ENCODE measurements at places on chromosomes 13 and 19.

DNA sequence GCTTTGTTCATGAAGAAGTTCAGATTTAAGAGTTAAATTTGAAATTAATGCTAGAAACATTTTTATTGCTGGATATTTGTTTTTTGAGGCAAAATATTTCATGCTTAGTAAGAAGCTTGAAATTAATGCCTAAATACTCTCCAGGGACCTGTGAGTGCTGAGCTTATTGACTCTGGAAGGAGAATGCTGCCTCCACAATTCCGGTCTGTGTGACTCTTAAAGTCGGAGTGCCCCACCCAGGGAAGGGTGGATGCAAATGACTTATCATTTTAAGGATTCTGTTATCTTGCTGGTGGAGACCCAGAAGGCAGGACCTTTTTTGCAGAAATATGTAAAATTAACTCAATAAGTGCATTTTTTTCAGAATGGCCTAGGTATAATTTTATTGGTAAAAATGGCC lies 143.8 kb upstream of the RXFP2 start:
- no peak for DNase-seq

GRCh38 chr19:31390711-31391110 lies 41.5 kb upstream of the TSHZ3 start:
- no peak for DNase-seq

DNA sequence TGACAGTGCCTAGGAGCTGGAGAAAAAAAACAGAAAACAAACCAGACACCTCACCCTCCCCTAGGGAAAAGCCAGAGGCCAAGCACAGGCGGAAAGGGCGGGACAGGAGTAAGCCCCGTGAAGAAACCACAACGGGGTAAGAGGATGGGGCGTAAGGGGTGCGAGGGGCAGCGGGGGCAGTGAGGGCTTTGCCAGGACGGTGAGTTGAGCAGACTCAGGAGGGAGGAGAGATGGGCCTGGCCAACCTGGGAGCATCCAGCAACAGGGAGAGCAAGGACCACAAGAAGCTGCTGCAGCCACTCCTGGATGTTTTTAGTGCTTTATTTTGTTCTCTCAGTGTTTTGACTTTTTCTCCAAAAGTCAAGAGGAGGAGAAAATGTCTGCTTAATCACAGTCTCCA lies 114.1 kb upstream of the SOX1 start:
- no peak for DNase-seq

DNA sequence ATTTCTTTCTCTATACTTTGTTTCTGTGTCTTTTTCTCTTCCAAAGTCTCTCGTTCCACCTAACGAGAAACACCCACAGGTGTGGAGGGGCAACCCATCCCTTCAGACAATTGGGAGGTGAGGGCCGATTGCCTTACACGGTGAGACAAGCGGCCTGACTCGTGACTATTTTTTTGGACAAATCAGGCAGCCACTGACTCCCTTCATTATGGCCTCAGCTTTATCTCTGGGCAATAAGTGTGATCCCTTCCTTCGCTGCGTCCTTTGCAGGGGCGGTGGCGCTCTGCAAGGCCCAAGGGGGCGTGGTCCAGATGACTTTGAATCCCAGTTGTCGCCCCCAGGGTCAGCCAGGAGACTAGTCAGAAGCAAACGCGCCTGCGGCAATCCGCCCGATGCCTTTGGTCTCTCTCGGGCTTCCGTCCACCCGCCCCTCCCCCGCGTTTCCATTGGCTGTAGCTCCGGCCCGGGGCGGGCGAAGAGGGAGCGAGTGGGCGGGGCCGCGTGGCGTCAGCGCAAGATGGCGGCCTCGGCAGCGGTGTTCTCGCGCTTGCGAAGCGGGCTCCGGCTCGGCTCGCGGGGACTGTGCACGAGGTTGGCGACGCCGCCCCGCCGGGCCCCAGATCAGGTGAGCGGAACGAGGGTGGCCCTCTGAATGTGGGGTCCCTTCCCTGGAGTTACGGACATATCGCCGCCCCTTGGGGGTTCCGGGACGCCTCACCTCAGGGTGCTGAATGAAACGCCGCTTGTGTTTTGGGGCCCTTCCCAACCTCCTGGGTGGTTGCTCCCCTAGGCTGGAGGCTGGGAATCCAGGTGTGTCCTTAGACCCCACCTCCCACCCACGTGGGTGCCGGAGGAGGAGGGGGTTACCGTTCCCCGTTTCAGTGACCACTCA lies at the start of gene TIMM50:
Gene TIMM50 (plus strand): TSS at position 502 of the 892 bp plus-strand sequence. CDS start 16 bp downstream, at position 518.
- peak; percentile 97 for DNase-seq

DNA sequence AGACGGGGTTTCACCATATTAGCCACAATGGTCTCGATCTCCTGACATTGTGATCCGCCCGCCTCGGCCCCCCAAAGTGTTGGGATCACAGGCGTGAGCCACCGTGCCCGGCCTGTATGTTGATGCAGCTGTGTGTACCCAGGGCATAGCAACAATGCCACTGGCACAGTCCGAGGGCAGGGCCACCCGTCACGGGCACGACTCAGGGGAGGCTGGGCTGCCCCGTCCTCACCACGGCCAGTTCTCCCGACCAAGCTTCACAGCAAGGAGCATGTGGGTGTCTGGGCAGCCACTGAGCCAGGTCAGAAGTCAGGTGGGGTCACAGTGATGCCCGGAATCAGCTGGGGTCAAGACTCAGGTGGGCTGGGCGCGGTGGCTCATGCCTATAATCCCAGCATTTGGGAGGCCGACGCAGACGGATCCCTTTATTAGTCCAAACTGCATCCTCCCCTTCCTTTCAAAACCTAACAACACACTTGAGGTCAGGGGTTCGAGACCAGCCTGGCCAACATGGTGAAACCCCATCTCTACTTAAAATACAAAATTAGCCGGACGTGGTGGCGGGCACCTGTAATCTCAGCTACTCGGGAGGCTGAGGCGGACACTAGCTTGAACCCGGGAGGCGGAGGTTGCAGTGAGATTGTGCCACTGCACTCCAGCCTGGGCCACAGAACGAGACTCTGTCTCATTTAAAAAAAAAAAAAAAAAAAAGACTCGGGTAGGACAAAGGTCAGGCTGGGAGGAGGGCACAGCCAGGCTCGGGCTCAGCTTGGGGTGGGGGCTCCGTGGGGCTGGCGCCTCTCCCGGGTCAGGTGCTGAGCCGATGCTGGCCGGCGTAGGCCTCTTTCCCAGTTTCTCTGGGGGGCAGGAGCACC lies 1.2 kb upstream of the CDC34 start:
- no peak for DNase-seq

DNA sequence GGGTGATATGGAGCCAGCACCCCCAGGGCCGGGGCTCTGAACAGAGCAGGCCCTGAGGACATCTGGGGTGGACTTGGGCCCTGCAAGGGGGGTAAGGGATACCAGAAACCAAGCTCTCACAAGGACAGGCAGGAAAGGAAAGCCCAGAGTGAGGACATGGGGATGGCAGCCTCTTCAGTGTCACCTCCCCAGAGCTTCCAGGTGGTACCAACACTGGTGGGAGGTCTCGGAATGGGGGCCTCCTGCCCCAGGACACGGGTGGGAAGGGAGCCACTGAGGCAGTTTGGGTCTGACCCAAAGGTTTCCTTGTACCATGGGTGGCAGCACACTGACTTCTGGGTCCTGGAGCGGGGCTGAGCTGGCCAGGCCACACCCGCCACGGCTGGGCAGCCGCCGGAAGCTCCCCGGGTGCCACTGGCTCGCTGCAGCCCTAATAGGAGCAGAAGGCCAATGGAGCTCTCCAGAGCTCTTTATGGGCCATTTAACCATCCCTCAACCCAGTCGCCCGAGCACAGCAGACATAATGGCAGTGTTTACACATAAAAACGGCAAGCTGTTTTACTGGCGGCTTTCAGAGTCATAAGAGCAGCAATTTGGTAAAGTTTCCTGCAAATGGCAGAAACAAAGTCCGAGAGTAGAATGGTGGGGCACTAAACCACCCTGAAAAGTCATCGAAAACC lies 59.3 kb downstream of the PEPD start:
- DNase-seq, result no peak

GRCh38 chr13:100059827-100060226 lies 29.1 kb upstream of the PCCA start:
- DNase-seq, result no peak

DNA sequence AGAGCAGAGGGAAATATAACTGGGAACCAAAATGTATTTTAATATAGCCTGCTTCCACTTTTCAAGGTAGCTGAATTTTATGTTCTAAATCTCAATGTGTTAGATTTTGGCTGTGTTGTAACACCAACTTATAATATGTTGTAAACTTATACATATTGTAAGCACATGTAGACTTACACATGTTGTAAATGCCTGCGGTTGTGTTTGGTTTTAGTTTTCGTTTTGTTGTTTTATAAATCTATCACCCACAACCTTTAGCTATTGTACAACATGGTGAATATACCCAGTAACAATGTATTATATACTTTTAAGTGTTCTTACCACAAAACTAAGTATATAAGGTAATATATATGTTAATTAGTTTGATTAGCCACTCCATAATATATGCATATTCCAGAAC lies 15.6 kb downstream of the KCTD4 start:
- DNase-seq, result no peak

GRCh38 chr13:25217023-25217885 lies 45.2 kb upstream of the AMER2 start:
- DNase-seq, result no peak

- no peak for DNase-seq
These were observed 2.7 kb downstream of the MAP2K2 start for GRCh38 chr19:4121273-4121612.

GRCh38 chr19:51508059-51508733 lies 6.6 kb upstream of the SIGLEC12 start:
- DNase-seq, result no peak

DNA sequence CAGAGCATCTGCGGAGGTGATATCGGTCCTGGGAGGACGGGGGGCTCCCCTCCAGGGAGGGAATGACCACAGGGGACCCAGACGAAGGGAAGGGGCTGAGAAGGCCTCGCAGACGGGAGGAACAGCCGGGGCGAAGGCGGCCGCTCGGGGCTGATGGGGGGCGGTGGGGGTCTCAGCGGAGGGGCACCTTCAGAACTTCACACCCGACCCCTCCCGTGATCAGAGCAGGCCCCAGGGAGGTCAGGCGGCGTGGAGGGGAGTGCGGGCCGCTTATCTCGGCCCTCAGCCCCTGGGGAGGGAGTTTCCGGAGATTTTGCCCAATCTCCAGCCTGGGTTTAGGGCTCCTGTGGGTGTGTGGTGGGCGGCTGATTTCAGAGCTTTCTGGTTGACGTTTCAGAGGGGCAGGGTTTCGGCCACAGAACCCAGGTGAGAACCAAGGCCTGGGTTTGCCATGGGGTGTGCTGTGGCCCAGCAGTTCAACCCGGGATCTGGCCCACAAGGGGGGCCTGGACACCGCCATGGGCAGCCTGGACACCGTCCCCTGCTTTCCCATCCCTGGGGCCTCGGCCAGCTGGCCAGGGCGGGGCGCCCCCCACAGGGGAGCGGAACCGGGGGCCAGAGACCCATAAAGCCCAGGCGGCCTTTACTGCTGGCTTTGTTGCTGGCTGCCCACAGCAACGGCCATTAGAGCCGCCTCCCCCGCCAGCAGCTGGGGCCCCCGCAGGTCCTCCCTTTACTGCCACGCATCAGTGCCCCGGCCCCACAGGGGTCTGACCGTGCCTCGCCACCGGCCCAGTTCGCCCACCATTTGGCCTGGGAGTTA lies 29.0 kb downstream of the ARID3A start:
- DNase-seq, result no peak

- no peak for DNase-seq
These were observed 63.4 kb upstream of the C1QTNF9B start for GRCh38 chr13:23960566-23961156.

DNA sequence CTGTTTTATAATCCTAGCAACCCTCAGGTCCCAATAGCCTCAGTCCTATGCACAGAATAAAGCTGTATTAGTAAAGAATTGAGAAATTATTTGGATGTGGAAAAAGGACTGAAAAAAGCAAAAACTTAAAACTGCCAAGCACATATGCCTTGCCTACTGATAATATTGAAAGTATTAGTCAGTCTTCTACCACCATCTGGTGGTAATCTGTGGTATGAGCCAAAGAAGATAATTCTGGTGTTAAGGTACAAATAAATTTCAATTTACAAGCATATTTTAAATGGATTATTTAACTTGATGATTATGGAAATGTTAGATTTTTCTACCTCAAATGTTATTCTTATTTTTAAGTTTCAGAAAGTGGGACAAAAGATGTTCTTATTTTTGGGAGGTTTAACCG lies 460.3 kb upstream of the KLHL1 start:
- no peak for DNase-seq

- no peak for DNase-seq
These were observed 419.2 kb downstream of the OLFM4 start for GRCh38 chr13:53447863-53448262.

DNA sequence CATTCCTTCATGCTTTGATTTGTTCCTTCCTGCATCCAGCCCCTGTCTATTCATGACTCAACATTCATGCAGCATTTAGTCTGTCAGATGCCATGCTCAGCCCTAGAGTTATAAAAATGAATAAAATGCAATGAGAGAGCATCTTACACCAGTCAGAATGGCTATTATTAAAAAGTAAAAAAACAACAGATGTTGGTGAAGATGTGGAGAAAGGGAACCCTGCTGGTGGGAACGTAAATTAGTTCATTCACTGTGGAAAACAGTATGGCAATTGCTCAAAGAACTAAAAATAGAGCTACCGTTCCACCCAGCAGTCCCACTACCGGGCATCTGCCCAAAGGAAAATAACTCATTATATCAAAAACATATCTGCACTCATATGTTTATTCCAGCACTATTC lies 70.0 kb upstream of the GTF3A start:
- no peak for DNase-seq

DNA sequence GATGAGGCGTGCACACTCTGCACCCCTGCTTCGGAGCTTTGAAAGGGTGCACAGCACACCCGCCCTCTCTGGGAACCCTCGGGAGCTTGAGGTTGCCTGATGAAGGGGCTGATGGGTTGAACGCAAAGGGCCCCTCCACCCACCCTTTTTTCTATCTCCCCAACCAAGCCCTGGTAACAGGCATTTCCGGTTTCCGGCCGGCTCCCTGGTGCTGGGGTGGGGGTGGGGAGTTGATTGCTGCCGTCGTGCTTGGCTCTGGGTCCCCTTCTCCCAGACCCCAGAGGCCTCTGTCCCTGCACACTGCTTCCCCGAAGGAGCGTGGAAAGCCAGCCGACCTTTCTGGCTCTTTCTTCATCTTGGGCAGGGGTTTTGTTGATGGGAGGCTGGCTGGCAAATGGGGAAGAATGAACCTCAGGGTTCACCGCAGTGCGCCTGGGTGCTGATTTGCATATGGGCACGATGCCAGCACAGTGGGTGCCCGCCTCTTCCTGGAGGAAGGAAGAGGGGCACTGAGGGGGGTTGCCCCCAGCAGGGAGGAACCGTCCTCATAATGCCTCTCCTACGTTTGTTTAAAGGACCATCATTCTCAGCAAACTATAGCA lies 29.1 kb downstream of the VAV1 start:
- peak; percentile 76 for DNase-seq

GRCh38 chr19:1438933-1439354 lies 748 bp downstream of the RPS15 start:
- no peak for DNase-seq

GRCh38 chr13:76223565-76223964 lies 587.4 kb downstream of the LMO7 start:
- no peak for DNase-seq

- DNase-seq, result no peak
These were observed 4.8 kb upstream of the DAPK3 start for GRCh38 chr19:3975637-3976087.

DNA sequence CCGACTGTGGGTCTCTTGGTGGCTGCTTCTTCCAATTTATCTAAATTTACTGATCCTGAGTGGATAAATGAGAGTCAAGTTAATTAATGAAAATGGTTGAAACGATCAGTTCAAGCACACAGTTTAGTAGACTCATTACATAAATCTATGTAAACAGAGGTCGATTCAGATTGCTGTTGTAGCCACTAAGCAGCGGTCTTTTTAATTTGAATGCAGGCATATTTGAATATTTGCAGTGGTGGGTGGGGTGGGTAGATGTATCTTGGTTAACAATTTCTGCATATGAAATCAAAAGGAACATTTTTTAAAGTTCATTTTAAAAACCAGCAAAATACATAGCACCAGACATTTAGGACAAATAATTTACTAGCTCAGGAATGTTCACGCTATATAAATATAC lies 325.9 kb downstream of the KLF12 start:
- DNase-seq, result no peak

All from activated CD4-positive, alpha-beta T cell treated with anti-CD3 and anti-CD28 coated beads, Interleukin-2, amount 50 U/mL, for 24 hours (primary cell).